ENCODE measurements at places on chromosomes 7 and 10.

DNA sequence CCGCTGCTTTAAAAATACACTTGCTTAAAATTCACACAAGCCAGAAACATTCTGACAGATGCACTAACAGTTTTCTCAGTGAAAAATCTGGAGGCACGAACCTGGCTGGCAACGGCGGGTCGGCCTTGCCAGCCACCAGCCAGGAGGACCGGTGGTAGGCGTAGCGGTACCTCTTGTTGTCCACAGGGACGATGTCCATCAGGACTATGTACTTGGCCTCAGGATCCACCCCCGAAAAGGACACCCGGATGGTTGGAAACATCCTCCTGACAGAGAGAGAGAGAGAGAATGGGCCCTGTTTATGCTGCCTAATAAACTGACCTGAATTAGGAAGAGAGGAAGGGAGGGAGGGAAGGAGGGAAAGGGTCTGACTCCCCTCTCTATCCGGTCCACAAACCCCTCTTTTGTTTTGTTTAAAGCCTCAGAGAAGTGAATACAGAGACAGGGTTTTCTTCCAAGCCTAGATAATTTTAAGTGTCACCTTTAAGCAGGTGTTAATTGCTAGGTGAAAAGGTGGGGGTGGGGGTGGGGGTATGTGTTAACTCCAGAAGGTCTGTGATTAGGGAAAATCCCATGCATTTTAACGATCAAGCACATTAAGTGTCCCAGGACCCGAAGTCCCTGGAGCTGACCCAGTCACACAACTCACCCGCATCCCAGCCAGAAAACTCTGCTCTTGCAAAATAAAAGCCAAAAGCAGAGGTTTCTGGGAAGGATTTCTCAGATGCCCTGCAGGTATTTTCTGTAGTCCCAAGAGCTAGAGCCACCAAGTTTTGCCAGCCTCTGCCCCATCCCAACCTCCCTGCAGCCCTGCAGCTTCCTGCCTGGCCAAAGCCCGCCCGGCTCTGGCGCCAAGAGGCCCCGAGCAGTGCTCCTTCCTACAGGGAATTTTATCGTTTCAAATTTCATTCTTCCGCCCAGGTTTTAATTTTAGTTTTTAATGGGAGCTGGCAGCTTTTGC lies 5.0 kb downstream of the TBX20 start:
- no peak for DNase-seq

DNA sequence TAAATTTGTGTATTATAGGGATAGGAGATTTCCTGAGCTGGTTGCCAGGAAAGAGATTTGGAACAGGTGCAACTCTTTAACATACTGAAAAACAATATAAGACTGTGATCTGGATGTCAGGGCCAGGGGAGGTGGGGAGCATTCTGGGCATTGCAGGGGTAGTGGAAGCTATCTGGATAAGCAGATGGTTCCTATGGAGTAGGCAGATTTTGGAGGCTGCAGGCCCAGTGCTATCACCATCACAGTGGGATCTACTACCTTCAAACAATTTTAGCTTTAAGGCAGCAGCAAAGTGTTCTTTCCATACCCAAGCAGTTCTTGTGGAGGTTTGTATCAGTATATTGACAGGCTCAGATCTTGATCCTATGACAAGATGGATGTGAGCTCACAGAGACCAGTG lies 71.1 kb downstream of the ADAM22 start:
- no peak for DNase-seq

DNA sequence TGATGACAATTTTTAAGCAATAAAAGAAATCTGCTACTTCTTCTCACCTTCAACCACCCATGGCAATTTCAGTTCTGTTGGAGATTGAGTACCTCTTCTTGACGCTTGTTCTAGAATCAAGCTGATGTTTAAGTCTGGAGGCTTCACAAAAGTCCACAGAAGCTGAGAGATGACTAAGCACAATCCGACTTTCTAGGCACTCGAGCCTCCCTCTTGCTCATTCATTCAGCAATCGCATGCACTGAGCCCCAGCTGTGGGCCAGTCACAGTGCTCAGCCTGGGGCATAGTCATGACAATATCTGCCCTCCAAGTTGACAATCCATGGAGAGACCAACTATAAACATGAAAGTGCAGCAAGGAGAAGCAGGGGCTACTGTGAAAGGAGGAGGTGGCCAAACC lies 103.2 kb downstream of the IPMK start:
- no peak for DNase-seq

GRCh38 chr10:72081210-72081609 lies 7.1 kb downstream of the SPOCK2 start:
- no peak for DNase-seq

- no peak for DNase-seq
Observed at GRCh38 chr7:85452674-85453073, 265.8 kb upstream of the SEMA3D start.

DNA sequence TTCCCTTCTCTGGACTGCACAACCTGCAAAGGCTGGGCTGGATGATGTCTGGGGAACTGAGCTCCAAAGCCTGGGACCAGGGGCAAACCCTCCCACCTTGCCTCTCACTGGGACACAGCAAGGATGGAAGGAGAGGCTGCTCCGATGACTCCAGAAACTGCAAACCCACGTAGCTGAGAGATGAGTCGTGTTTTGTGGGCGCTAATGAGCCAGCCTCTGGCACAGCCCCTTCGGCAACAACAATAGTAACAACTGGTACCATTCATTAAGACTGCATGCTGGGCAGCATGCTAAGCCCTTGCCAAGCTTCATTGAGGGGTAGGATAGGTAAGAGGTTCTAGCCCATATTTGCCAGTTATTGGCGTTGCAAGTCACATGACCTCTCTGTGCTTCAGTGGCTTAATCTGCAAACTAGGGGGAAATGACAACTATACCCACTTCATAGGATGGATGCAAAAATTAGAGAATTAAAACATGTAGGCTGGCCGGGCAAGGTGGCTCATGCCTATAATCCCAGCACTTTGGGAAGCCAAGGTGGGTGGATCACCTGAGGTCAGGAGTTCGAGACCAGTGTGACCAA lies 145.9 kb downstream of the SH3PXD2A start:
- no peak for DNase-seq

DNA sequence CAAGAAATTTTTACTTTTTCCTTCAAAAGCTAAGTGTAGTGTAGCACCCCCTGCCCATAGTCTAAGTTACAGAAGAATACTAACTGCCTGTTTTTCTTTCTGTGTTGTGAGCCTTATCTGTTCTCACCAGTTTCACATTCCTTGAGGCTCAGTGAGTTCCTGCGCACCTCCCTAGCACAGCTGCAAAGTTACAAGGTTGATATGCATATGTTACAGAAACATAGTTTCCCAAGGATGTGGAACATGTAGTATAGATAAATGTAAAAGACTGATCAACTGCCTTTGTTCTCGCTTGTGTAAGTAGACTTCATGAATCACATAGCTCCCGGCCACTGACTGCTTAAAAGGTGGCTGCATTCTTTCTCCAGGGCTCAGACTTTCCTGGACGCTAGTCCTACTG lies 6.7 kb upstream of the ZNF33B start:
- DNase-seq: no peak

DNA sequence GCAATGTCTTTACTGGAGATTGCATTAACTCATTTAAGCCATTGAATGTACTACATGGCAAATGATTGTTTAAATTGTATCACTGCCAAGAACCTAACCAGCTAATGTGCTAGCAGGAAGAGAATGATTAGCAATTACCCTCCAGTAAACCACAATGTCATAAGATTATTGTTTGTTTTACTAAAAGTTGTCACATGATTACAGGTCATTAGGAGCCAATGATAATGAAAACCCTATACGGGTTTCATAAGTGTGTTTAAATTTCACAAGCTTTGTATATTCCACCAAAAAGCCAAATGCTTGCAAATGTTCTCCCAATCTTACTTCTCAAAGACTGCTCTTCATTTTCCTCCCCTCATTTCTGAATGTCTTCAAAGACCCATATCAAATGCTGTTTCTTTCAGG lies 76.5 kb upstream of the PPP1R3C start:
- DNase-seq: no peak

GRCh38 chr10:100182281-100182680 lies 3.5 kb downstream of the ERLIN1 start:
- DNase-seq: no peak

- no peak for DNase-seq
Observed at GRCh38 chr7:125085084-125085483, 155.5 kb upstream of the POT1 start.
